Calu3 (cell line): ENCODE measurements at places on chromosomes 12 and 14. TPM values are rescaled to one million over a fixed set of nuclear protein-coding genes. Genes with fewer than 3 reads are reported as not detected.

- no peaks in the 10 kb centered on the region for H3K27me3 ChIP-seq
- no peak overlapping the region for H3K27ac ChIP-seq
- no peaks in the 10 kb centered on the region for H3K4me1 ChIP-seq
- H3K36me3 ChIP-seq, result no peaks in the 10 kb centered on the region
- DNase-seq, result no peak
Measured at GRCh38 chr12:25491396-25492325, 61.4 kb downstream of the LMNTD1 start.

GRCh38 chr12:75483431-75483830, 2.9 kb downstream of the GLIPR1 start:
- H3K27me3 ChIP-seq, result no peaks in the 10 kb centered on the region
- peaks cover 39% of the 10 kb centered on the region for H3K4me1 ChIP-seq
- no peak overlapping the region for H3K27ac ChIP-seq
- DNase-seq, result no peak
- no peak overlapping the region for H3K4me3 ChIP-seq

DNA sequence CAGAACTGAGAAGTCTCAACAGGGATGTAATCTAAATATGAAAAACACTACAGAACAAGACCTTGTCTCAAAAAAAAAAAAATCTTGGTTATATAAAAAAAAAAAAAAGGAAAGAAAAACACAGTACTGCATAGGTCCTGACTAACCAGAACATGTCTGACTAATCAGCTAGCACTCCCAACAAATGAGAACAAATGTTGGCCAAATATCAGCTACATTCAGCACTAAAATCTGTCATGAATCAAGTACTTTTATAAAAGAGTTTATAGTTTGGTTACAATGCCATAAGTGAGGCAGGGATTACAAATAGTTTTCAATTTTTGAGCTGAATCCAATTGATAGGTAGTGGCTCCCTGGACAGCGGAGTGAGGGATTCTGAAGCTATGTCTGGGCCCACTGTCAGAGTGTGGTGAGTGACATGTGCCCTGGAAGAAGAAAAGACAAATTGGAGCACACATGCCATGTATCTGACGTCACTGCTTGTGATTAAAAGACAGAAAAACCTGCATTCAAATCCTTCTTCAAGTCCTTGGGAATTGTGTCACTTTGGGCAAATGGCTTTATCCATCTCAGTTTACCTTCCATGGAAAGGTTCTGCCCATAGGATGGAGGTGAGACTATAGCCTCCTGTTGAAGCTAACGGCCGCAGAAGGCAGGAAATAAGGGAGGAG, 5.6 kb upstream of the FAM234B start:
- no peaks in the 10 kb centered on the region for H3K36me3 ChIP-seq
- H3K27ac ChIP-seq, result no peak overlapping the region
- H3K4me1 ChIP-seq, result no peaks in the 10 kb centered on the region
- DNase-seq, result no peak

GRCh38 chr12:46983959-46984841, 95.2 kb upstream of the PCED1B start:
- no peaks in the 10 kb centered on the region for H3K27me3 ChIP-seq
- H3K27ac ChIP-seq, result no peak overlapping the region
- no peaks in the 10 kb centered on the region for H3K36me3 ChIP-seq
- DNase-seq, result peak; percentile 20
- H3K4me3 ChIP-seq, result no peak overlapping the region

GRCh38 chr12:104835317-104835716, 122.8 kb downstream of the SLC41A2 start:
- no peak for DNase-seq
- H3K27ac ChIP-seq, result no peak overlapping the region
- H3K4me3 ChIP-seq, result no peak overlapping the region
- no peaks in the 10 kb centered on the region for H3K27me3 ChIP-seq

DNA sequence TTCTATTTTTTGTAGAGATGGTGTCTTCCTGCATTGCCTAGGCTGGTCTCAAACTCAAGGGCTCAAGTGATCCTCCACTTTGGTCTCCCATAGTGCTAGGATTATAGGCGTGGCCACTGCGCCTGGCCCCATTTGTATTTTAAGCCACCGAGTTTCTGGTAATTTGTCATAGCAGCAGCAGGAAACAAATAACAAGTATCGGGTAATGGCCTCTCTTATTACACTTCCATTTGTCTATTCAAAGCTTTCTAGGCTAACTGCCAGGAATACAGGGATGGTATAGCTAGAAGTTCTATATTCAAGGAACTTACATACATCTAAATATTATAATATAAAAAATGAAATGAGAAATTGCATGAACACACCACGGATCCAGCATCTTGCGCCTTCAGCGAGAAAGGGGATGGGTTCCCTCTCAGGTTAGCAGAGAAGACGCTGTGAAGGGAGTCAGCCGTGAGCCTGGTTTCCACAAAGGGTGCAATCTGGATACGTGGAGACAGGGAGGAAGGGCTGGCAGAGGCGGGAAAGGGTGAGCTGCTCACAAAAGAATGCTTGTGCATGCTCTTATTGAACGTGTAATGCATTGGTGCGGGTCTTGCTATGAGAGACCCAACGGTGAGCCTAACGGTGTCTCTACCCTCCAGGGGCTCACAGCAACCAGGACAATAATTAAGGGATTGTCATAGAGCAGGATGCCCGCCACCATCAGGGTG, 9.5 kb downstream of the BDKRB1 start:
- H3K4me1 ChIP-seq, result peaks cover 40% of the 10 kb centered on the region
- DNase-seq, result no peak
- no peaks in the 10 kb centered on the region for H3K36me3 ChIP-seq
- H3K27ac ChIP-seq, result no peak overlapping the region
- H3K27me3 ChIP-seq, result peaks cover 11% of the 10 kb centered on the region

GRCh38 chr14:93895023-93895604, 32.0 kb upstream of the FAM181A start:
- H3K36me3 ChIP-seq, result no peaks in the 10 kb centered on the region
- no peak overlapping the region for H3K4me3 ChIP-seq
- no peak overlapping the region for H3K27ac ChIP-seq
- no peak for DNase-seq
- peaks cover 82% of the 10 kb centered on the region for H3K27me3 ChIP-seq

GRCh38 chr12:2282318-2282717, 229.5 kb downstream of the CACNA1C start:
- H3K4me3 ChIP-seq, result no peak overlapping the region
- no peaks in the 10 kb centered on the region for H3K4me1 ChIP-seq
- H3K27me3 ChIP-seq, result peaks cover 69% of the 10 kb centered on the region
- H3K27ac ChIP-seq, result no peak overlapping the region
- no peak for DNase-seq

- peak overlapping the region; percentile 75 for H3K27ac ChIP-seq
- no peaks in the 10 kb centered on the region for H3K27me3 ChIP-seq
- H3K4me1 ChIP-seq, result peaks cover 22% of the 10 kb centered on the region
- peaks cover 9% of the 10 kb centered on the region for H3K36me3 ChIP-seq
- DNase-seq, result no peak
Measured at GRCh38 chr14:51431741-51432140, 191.7 kb downstream of the TMX1 start.

DNA sequence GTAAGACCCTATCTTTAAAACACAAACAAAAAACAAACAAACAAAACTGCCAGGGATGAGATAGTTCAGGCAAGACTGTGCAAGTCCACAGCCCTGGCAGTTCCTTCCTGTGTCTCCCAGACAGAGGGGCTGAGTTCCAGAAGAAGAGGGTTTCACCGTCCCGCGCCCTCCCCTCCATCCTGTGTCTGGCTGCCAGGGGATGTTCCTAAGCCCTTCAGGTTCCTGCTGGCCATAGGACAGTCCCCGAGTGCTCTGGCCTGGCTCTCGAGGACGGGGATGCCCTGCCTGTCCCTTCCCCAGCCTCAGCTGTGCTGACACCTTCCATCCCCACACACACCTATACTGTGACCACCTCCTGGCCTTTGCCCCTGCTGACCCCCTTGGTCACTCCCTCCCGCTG, 40.6 kb upstream of the EIF5 start:
- H3K27me3 ChIP-seq, result no peaks in the 10 kb centered on the region
- H3K4me1 ChIP-seq, result peaks cover 8% of the 10 kb centered on the region
- DNase-seq, result no peak
- no peak overlapping the region for H3K27ac ChIP-seq
- H3K4me3 ChIP-seq, result no peak overlapping the region

GRCh38 chr12:27822076-27822712, 42.2 kb upstream of the MANSC4 start:
- H3K27ac ChIP-seq, result no peak overlapping the region
- H3K36me3 ChIP-seq, result no peaks in the 10 kb centered on the region
- no peak overlapping the region for H3K4me3 ChIP-seq
- DNase-seq, result no peak
- H3K4me1 ChIP-seq, result peaks cover 7% of the 10 kb centered on the region
- no peaks in the 10 kb centered on the region for H3K27me3 ChIP-seq

DNA sequence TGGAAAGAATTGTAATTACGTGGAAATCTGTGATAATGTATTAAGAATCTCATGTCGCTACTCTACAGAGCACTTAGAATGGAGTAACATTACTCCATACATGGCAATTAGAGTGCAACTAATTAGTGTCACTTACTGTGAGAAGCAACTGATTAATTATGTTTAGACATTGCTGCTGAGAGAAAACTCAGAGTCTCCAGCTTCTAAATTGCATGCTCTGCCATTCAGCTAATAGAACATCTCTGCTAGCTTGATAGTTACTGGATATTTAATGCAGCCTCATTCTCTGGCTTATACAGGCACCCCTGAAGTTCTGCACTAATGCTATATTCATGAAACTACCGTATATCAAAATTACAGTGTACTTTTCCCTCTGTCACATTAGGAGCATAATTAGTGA, 338.4 kb downstream of the ADAMTS20 start:
- no peak overlapping the region for H3K27ac ChIP-seq
- H3K4me3 ChIP-seq, result no peak overlapping the region
- DNase-seq, result no peak
- no peaks in the 10 kb centered on the region for H3K36me3 ChIP-seq
- no peaks in the 10 kb centered on the region for H3K27me3 ChIP-seq
- no peaks in the 10 kb centered on the region for H3K4me1 ChIP-seq

GRCh38 chr14:68846466-68846865, 53.6 kb upstream of the ZFP36L1 start:
- H3K4me3 ChIP-seq, result no peak overlapping the region
- no peak for DNase-seq
- H3K27me3 ChIP-seq, result no peaks in the 10 kb centered on the region
- H3K36me3 ChIP-seq, result peaks cover 11% of the 10 kb centered on the region
- peaks cover 26% of the 10 kb centered on the region for H3K4me1 ChIP-seq

DNA sequence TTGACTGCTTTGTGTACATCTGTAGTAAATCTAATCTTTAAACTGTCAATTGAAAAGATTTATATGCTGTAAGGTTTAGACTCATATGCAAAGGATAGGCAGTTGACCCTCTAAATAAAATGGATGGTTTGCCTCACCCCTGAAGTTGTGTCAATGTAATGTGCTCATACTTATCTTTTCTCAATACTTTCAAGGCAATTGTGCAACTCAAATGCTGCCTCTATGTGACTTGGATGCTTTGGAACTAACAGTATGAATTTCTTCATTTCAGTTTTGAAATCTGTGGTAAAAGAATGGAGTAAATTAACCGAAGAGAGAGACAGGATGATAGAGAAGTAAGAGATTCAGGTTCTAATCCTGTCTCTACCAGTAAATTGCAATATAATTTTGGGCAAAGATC, 9.7 kb downstream of the PDE6H start:
- no peak overlapping the region for H3K27ac ChIP-seq
- no peak overlapping the region for H3K4me3 ChIP-seq
- no peaks in the 10 kb centered on the region for H3K36me3 ChIP-seq
- no peak for DNase-seq
- H3K27me3 ChIP-seq, result no peaks in the 10 kb centered on the region

DNA sequence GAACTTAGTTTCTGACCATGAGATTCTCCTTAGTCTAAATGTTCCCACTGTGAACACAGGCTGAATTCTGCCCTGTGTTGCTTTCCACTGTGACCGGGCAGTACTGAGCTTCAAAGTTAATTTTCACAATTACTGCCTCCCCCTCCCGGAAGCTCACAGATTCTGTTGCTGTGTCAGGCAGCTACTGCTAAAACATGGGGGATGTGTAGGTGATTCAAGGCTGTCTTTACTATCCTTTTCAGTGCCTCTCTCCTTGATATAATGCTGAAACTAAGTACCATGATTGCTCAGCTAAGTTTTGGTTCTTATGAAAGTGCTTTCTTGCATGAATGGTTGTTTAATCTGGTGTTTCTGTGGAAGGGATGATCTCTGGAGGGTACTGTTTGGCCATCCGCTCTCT, 428.3 kb upstream of the NOVA1 start:
- H3K4me1 ChIP-seq, result no peaks in the 10 kb centered on the region
- H3K4me3 ChIP-seq, result no peak overlapping the region
- DNase-seq, result no peak
- H3K36me3 ChIP-seq, result no peaks in the 10 kb centered on the region
- H3K27ac ChIP-seq, result no peak overlapping the region
- H3K27me3 ChIP-seq, result no peaks in the 10 kb centered on the region

DNA sequence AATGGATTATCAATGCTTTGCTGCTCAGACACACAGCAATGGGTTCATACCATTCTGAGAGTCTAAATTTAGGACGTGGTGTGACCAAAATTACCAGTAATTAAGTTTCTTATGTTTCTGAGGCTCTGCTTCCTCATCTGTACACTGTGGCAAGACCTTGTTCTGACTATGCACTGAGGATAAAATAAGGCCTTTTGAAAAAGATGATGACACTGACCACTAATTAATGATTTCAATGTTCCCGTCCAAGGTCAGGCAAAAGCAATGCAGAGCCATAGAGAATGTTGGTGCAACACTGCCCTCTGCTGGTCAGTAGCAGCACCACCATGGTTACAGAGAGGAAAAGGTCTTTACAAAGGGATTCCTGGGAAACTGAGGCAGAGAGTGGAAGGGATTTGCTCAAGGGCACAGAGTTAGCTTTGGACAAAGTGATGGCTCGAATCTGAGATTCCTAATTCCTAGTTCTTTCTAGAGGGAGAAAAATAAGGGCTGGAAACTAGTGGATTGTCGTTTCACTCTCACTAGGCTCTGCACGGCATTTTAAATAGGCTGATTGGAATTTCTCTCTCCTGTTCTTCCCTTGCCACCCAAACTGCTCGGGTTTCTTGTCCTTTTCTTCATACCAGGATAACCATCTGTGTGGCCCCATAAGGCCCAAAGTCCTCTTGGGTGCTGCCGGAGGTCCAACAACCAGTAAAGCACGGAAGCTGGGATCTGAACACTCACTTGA, 22.3 kb upstream of the P2RX7 start:
- peak; percentile 72 for DNase-seq
- no peaks in the 10 kb centered on the region for H3K36me3 ChIP-seq
- H3K27ac ChIP-seq, result peak overlapping the region; percentile 13
- H3K27me3 ChIP-seq, result no peaks in the 10 kb centered on the region

- no peak for DNase-seq
- no peak overlapping the region for H3K27ac ChIP-seq
- H3K4me3 ChIP-seq, result no peak overlapping the region
- H3K27me3 ChIP-seq, result peaks cover 3% of the 10 kb centered on the region
- H3K4me1 ChIP-seq, result no peaks in the 10 kb centered on the region
Measured at GRCh38 chr12:121861636-121862254, 3.1 kb upstream of the HPD start.

GRCh38 chr14:92917041-92917940, 5.7 kb upstream of the CHGA start:
- H3K36me3 ChIP-seq, result no peaks in the 10 kb centered on the region
- H3K4me1 ChIP-seq, result no peaks in the 10 kb centered on the region
- H3K4me3 ChIP-seq, result no peak overlapping the region
- peaks cover 82% of the 10 kb centered on the region for H3K27me3 ChIP-seq

- H3K4me3 ChIP-seq, result no peak overlapping the region
- no peak overlapping the region for H3K27ac ChIP-seq
- no peaks in the 10 kb centered on the region for H3K27me3 ChIP-seq
- DNase-seq, result no peak
Measured at GRCh38 chr14:94540031-94540794, 21.0 kb upstream of the SERPINA4 start.

OR6C6 gene
- not detected in 2 replicates for total RNA-seq

TMEM117 gene
- 1.1 TPM in 2 replicates for total RNA-seq

KRT6A gene
- 0.24 TPM in 1 of 2 replicates, not detected in the other for total RNA-seq

SLC5A8 gene
- 0.12 TPM in 1 of 2 replicates, not detected in the other for total RNA-seq

USP44 gene
- 13.3 and 14.0 TPM in 2 replicates for total RNA-seq

TPH2 gene
- 0.38 and 0.54 TPM in 2 replicates for total RNA-seq

SLCO1C1 gene
- 0.54 and 0.80 TPM in 2 replicates for total RNA-seq

SIRT4 gene
- 1.1 and 1.6 TPM in 2 replicates for total RNA-seq
